NCI-H2107 (cell line): ENCODE measurements at places on chromosomes 12 and 14.

DNA sequence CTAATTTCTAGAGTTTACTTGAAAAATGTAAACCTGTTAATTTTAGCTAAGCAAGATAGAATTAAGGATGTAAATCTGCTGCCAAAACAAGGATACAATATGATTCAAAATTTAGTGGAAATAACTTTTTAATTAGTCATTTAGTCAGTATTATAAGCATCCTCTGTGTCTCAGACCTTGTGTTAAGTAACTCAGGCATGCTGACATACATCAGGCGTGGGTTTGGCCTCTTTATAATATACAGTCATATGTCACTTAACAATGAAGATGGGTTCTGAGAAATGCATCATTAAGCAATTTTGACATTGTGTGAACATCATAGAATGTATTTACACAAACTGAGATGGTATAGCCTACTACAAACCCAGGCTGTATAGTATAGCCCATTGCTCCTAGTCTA lies 386.9 kb downstream of the ZFP36L1 start:
- no peak for DNase-seq

DNA sequence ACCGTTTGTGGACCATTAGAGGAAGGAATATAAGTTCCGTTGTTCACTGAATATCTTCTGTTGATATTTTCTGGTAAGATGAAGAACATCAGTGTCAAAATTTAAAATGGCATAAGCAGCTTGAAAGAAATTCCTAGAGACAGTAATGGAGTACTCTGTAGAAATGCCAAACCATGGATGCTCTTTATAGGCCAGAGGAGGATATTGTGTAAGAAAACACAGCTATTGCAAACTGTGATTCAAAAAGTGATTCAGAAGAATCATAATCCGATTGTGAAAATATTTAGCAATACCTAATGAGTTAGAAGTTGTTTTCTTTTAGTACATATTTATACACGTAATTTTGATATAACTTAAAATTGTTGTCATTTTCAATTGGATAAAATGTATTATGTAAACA lies 102.8 kb downstream of the SLC16A7 start:
- DNase-seq = no peak

GRCh38 chr12:54740882-54741281 lies 92.7 kb upstream of the DCD start:
- no peak for DNase-seq

DNA sequence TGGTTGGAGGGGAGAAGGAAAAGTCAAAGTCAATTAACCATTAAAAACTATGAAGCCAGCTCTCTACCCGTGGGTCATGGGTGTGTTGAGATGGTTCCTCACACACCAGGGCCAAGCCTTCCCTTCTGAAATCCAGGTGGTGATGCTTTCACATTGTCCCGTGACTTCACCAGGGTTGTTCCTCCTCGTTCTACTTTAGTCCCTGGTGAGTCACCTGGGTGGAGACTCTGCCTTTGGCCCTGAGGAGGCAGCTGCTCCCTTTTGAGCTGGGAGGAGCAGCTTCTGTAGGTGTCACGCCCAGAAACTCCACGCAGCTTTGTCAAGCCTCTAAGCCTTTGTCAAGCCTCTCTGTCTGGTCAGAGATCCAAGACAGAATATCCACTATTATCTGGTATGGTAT lies 348.3 kb downstream of the BMP4 start:
- no peak for DNase-seq

DNA sequence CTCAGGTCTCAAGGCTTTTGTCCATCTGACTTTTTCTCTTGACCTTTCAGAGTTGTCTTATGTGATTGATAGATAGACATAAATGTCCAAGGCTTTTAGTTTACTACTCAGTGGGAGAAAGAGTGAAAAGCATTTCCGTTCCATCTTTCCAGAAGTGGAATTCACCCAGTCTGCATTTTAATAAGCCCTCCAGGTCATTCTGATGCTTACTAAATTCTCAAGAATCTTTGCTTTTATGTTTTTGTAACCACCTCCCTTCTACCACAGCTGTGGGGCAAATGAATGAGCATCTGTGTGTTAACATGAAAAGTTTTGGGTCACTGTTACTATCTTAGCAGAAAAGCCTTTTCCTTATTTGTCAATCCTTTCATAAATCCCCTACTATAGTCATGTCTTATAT lies 251.4 kb downstream of the LRIG3 start:
- DNase-seq = no peak

GRCh38 chr12:95074766-95075165 lies 1.3 kb upstream of the NR2C1 start:
- no peak for DNase-seq

GRCh38 chr12:87230441-87230840 lies 798.8 kb downstream of the C12orf50 start:
- no peak for DNase-seq

- DNase-seq = peak; percentile 28
Measured at GRCh38 chr12:80187660-80188090, 88.3 kb downstream of the OTOGL start.

- DNase-seq = no peak
Measured at GRCh38 chr12:129696926-129697325, 206.9 kb downstream of the TMEM132D start.

GRCh38 chr14:25463480-25463879 lies 413.5 kb upstream of the STXBP6 start:
- DNase-seq = no peak

- no peak for DNase-seq
Measured at GRCh38 chr12:127649961-127650360, 617.0 kb upstream of the TMEM132C start.

- DNase-seq = no peak
Measured at GRCh38 chr12:50109319-50109718, 2.7 kb upstream of the COX14 start.

DNA sequence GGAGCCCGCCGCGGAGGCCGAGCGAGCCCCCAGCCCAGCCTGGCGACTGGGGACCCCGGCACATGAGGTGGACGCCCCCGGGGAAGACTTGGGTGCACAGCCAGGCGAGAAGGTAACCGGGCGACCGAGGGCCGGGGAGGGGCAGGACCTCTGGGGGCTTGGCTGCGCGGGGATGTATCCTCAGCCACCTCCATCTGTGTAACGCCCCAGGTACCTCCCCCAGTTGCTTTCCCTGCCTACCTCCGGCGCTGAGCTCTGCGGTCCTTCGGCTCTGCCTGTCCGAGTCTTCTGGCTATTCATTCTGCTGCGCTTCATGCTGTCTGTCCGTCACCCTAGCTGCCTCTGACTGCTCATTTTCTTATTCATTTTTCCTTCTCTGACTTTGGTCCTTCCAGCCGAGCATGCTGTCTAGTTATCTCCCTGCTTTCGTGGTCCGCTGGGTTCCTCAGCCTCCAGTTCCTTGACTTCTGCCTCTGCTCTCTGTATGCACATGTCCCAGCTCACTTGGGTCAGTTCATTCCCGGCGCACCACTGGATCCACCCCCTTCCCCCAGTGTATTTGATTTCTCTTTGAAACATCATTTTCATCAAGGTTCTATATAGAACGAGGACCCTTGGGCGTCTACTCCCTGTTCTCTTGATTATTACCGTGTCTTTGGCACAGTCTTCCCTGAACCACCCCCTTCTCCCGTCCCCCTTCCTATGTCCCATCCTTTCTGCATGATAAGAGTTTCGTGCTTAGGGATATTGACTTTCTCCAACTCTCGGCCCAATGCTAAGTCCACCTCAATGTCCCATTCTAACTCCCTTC lies 612 bp downstream of the PHC1 start:
- peak; percentile 5 for DNase-seq

DNA sequence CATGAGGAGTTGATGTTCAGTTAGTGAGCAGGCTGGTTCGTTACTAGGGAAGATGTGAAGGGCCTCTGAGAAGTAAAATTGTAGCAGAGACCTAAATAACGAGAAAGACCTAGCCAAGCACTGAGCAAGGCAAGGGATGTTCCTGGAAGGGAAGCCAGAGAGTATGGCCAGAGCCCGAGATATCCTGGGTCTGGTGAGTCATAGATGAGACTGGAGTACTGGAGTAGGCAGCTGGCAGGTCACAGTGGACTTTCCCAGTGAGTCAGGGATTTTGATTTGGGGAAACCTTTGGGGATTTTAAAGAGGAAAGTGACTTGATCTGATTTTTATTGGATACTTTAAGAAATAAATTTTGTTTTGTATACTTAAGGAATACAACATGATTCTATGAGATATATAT lies 369.0 kb downstream of the DIO2 start:
- DNase-seq = no peak

DNA sequence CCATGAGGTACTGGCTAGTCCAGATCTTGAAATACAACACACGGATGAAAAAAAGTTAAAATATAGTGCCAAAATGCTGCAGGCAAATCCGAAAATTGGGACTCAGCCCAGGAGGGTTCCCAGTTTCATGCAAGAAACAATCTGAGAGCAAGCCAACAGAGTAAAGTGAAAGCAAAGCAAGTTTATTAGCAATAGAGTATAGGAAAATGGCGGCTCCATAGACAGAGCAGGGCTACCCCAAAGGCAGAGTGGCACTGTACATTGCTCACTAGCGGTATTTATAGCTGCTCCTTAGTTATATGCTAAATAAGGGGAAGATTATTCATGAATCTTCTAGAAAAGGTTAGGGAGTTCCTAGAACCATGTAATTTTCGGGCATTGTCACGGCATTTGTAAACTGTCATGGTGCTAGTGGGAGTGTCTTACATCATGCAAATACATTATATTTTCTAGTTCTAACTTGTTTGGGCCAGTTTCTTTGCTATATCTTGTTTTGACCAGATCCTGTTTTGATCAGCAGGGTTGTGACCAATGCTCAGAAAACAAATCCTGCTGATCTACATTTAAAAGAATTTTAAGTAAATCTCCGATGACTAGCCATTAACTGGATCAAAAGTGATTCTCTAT lies 29.1 kb downstream of the RECQL start:
- no peak for DNase-seq

GRCh38 chr14:98144964-98145363 lies 1127.0 kb downstream of the BCL11B start:
- DNase-seq = no peak

DNA sequence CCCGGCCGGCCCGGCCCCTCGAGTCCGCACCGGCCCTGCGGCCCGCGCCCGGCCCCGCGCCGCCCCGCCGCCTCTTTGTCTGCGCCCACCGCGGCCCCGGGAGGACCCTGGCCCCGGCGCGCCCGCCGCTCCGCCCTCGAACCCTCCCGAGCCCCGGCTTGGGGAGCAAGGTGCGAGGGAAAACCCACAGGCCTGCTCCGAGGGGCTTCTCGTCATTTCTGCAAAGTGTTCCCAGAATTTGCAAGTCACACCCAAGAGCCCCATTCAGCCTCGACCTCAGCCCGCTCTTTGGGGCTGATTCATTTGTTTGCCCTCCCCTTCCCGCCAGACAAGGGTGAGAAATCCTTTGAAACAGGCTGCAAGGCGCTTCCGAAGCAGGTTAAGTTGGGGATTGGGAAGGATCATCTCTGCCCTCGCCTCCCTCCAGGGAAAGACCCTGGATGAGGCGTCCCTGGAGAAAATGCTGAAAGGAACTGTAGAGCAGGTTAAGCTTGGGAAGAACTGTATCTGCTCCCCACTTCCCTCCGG lies 325 bp upstream of the CLIP1 start:
- DNase-seq = no peak

GRCh38 chr12:6883683-6884082 lies 10.6 kb upstream of the SPSB2 start:
- no peak for DNase-seq

- no peak for DNase-seq
Measured at GRCh38 chr12:26833743-26834490, 923 bp upstream of the ITPR2 start.

GRCh38 chr12:7142056-7142644 lies 12.0 kb downstream of the CLSTN3 start:
- no peak for DNase-seq

GRCh38 chr12:81329085-81329484 lies 251.2 kb downstream of the ACSS3 start:
- DNase-seq = no peak

- DNase-seq = no peak
Measured at GRCh38 chr12:8064131-8064530, 2.0 kb downstream of the C3AR1 start.

- DNase-seq = no peak
Measured at GRCh38 chr12:91307957-91308670, 125.5 kb upstream of the DCN start.

- no peak for DNase-seq
Measured at GRCh38 chr14:33014710-33015109, 76.0 kb downstream of the NPAS3 start.

DNA sequence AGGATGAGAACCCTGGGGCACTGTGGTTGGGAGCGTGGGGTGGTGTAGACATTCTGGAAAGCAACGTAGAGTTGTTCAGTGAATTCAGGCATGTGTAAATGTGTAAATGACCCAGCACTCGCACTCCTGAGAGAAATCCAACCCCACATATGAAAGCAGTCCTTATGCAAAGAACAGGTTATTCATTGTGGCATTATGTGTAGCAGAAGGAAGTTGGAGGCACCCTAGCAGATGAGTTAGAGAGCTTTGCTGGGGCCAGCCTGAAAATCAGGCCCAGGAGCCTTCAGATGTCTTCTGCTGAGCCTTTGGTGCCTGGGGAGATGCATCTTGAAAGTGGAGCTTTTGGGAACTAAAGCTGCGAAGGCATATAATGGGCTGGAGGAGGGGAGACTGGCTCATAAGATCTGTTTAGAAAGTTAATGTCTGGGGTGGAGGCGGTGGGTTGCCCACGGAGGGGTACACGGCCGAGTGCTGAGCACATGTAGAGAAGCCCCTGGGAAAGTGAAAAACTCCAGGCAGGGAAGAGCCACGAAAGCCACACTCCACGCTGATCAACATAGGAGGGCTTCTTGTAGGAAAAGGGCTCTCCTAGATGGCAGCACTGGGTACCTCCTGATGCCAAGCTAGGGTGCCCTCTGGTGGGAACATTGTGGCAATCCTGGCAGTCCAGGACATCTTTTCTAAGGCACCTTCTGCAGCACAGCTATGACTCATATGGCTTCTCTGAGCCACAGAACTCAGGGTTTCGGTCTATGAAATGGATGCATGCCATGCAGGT lies 6.0 kb upstream of the KRT83 start:
- peak; percentile 72 for DNase-seq
